ENCODE measurements at places on chromosomes 7 and 10.

GRCh38 chr10:48929413-48929990 lies 10.1 kb downstream of the LRRC18 start:
- DNase-seq: no peak

- no peak for DNase-seq
Observed at GRCh38 chr10:85915245-85915846, 451.2 kb downstream of the GRID1 start.

DNA sequence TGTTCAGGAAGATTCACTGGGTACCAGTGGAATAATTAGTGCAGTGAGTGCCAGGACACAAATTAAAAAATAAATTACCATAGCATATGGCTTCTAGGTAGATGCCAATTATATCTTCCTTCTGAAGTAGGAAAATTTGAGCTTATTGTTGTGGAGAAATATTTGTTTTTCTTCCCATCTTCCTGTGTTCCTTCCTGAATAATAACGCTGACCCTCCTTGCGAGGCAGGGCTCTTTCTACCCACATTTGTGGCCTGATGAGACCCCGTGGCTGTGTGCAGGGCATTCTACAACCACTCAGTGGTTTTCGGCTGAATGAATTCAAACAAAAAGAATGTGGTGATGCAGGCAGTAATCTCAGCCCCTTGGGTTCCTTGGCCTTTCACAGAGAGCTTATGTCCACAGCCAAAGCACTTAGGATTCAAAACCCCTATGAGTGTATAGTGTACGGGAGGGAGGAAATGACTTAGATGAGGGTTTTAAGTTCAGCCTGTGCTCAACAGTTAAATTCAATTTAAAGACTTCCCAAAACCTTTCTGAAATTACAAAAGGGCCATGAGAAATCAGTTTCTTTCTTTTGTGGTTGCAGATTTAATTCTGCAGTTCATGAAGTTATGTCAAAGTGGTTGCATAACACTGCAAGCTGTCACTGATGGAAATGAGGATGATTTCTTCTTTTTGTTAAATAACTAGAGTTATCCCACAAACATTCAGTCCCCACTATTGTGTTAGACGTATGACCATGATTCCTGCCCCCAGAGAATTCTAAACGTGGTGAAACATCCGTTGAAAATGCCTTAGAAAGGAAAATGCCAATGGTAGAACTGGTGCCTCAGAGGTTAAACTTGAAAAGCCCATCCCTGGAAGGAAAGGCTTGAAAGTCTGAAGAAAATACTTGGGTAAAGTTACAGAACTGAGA lies 255.3 kb downstream of the FZD1 start:
- DNase-seq: no peak

DNA sequence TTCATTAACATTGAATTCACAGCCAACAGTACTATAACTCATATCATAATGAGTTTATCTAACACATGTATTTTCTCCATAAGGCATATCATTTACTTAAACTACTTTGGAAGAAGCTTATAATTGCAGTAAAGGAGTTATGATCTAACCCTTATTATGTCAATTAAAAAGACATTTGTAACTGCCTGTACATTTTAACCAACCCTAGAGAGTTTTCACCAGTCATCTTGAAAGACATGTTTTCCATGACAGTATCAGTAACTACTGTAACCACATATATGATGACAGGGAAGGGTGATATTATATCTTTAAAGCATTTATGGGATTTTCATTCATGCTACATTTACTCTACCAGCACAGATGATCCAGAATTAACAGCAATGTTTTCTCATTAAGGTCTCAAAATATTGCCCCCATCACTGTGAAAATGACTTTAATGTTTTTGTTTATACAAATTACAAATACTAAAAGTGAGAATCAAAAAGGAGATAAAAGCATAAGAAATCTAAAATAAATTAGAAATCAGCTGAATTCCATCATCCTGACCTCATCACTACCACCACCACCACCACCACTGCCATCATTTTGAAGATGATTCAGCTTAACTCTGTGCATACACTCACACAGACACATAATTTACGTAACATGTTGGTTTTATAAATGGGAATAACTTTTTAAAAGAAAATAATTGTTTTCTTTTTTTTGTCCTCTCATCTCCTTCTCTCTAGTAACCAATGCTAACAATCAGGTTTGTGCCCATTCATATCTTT lies 53.6 kb downstream of the MKLN1 start:
- DNase-seq: no peak

GRCh38 chr10:29102636-29103035 lies 186.2 kb upstream of the LYZL1 start:
- DNase-seq: no peak

- no peak for DNase-seq
Observed at GRCh38 chr10:120713573-120714205, 137.5 kb upstream of the WDR11 start.

- DNase-seq: no peak
Observed at GRCh38 chr10:102347236-102347828, 48.2 kb upstream of the NFKB2 start.

GRCh38 chr10:14312014-14312413 lies 18.7 kb downstream of the FRMD4A start:
- DNase-seq: no peak

All from stimulated activated CD4-positive, alpha-beta T cell treated with anti-CD3 and anti-CD28 coated beads, Interleukin-4, amount 100 ng/mL, for 4 hours (primary cell).